ENCODE measurements at places on chromosomes 3 and 15.

- peak; percentile 11 for DNase-seq
Measured at GRCh38 chr15:79170256-79170664, 79.7 kb upstream of the RASGRF1 start.

DNA sequence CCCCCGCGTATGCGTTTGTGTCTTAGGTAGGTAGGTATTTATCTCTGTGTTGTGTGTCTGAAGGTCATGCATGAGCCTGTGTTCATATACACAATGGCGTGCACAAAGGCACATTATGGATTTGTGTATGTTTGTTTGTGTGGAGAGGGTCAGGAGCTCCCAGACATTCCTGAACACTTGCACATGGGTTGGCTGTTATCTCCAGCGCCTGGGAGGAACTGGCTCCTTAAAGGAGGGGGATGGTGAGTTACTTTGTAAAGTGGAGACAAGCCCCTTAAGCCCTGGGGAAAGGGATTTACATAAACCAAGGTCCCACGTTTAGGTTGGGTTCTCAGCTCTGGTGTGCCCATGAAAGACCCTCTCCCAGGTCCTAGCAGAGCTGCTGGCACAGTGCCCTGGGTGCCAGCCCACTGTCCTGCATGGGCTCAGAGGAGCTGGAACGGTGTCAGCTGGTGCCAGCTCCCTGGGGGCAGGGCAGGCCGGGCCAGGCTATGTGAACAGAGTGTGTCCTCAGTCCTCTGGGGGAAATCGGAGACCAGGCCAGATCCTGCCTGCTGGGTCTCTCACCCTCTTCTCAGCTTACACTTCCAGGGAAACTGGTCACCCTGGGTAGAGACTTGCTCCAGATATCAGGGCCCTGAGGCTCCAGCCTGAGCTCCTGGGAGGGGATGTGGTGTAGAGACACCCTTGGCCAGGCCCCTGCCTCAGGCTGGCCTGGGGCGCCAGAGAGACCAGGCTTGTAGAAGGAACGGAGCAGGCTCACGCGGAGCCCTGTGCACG is 25.1 kb downstream of the SNX33 start:
- no peak for DNase-seq

GRCh38 chr15:89303986-89304385 is 30.6 kb downstream of the POLG start:
- no peak for DNase-seq

GRCh38 chr15:81332326-81332725 is 8.4 kb upstream of the STARD5 start:
- DNase-seq, result no peak

DNA sequence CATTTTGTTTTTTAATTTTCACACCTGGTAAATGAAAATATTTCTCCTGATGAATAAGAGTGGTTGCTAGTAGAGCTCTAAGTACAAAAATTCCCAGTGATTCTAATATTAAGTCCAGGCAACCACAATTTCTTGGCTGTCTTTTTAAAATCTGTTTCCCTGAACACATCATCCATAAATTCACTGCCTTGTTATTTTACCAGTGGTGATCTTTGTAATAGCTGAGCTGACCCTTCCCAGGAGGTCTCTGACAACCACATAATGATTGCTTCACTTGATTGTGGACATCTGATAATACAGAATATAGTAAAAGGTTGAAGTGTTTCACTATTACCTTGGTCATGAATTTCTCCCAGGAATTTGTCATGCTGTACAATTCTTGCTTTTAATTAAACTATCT is 13.9 kb upstream of the TOP2B start:
- no peak for DNase-seq

DNA sequence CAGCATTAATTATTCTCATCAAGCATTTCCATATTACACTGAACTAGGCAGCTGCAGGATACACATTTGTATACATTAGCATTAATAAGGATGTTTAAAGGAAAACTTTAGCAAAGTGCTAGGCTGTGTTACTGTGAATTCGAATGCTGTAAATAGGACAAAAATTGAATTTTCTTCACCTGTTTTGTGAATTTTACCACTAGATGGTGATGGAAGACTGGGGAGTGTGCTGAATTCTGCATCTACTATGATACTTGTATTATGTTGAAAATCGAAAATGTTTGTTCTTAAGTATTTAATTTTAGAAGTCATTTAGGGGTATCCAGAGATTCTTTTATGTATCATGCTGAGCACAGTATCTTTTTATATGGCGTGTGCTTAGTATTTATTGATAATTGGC is 12.3 kb upstream of the P2RY14 start:
- DNase-seq, result no peak

Data from small intestine (tissue), 16 donors.